ENCODE measurements at places on chromosomes 2 and 18. TPM values are rescaled to one million over a fixed set of nuclear protein-coding genes. Genes with fewer than 3 reads are reported as not detected.

The RESP18 gene
- total RNA-seq, result not detected

GRCh38 chr2:25198209-25198525, 29.8 kb upstream of the POMC start:
- no peak overlapping the region for H3K4me3 ChIP-seq
- H3K27me3 ChIP-seq, result no peaks in the 10 kb centered on the region
- DNase-seq, result no peak
- no peaks in the 10 kb centered on the region for H3K4me1 ChIP-seq

DNA sequence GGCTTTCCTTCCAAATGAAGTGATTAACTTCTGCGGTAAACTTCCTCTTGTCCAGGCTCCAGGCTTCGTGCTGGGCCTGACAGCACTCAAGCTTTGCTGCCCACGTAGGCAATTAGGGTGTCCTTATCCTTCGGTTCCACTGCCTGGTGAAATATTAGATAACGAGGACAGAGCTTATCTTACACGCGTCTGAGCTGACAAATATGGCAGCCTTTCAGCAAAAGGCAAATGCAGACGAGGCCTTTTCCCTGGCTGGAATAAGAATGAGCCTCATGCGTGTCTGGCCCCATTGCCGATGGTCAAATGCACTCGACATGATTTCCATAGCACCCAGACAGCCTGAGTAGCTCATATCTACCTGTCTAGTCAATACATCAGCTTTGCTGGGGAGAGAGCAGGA, 141.5 kb downstream of the FAM210A start:
- H3K27ac ChIP-seq, result no peak overlapping the region
- H3K4me1 ChIP-seq, result no peaks in the 10 kb centered on the region
- DNase-seq, result no peak
- no peaks in the 10 kb centered on the region for H3K36me3 ChIP-seq

The CDH2 gene
- 10.1 TPM for total RNA-seq

DNA sequence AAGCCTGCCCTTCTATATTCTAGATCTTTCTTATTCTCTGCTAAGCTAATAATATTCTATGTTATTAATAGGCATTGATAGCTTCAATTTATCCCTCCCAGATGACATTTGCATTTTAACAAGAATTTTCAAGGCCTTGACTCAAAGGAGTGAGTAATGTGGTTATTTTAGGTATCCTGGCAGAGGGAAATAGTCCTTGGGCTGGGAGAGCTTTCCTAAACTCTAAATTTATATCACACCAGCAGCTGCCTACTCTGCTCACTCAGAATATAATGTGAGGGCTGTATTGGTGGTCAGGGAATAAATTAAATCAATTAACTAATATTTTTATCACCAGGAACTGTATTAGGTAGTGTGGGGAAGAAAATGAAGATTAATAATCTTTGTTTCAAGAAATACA, 74.8 kb upstream of the ADAM23 start:
- H3K4me1 ChIP-seq, result no peaks in the 10 kb centered on the region
- DNase-seq, result no peak
- no peak overlapping the region for H3K4me3 ChIP-seq

The SERPINB10 gene
- not detected for total RNA-seq

The NABP1 gene
- total RNA-seq, result 71.8 TPM

DNA sequence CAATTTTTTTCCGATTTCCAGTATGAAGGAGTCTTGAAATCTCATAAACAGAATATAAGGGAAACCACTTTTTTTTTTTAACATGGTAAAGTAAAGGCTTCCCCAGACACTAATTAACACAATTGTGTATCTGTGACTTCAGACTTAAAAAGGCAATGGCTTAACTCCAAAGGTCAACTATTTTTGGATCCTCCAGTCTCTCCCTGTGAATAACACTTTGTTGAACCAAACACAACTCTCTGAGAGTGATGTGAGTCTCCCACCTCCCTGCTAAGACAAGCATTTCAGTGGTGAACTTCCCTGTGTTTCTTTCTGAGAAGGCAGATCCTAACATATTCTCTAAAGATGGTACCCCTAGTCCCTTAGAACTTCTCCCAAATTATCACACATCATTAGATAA, 219.6 kb upstream of the RBBP8 start:
- peaks cover 7% of the 10 kb centered on the region for H3K4me1 ChIP-seq
- no peaks in the 10 kb centered on the region for H3K36me3 ChIP-seq

DNA sequence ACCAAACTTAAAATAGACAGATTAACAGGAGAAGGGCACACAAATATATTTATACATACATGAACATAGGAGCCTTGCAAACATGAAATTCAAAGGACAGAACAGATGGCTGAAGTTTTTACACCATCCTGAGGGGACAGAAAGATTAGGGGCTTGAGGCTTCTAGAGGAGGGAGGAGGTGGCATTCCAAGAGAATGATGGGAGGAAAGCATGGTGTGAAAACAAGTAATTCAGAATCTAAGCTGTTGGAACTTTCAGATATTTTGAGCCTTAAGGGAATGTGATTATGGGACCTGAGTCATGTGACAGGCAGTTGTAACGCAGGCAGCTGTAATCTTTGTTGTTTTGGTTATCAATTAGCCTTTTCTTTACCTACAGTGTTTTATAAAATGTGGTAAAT, 225.2 kb upstream of the SPOPL start:
- H3K36me3 ChIP-seq, result no peaks in the 10 kb centered on the region
- no peak overlapping the region for H3K4me3 ChIP-seq
- H3K4me1 ChIP-seq, result no peaks in the 10 kb centered on the region
- H3K27me3 ChIP-seq, result no peaks in the 10 kb centered on the region
- DNase-seq, result no peak

DNA sequence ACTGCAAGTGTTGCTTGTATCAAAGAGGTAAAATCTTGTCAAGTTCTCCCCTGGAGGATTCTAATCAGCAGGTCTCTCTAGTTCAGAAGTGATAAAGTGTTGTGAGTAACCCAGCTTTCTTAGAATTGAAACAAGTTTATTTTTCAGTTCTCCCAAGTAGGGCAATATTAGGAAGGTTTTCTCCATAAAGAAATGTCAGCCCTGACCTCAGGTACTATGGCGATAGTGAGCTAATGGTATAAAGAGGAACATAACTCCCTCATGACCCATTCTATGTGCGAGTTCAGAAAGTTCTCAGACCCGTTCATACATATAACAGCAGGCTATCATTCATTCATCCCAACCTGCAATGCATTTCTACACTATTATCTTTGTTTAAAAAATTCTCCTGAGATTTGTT, 421.1 kb upstream of the SETBP1 start:
- no peaks in the 10 kb centered on the region for H3K4me1 ChIP-seq
- no peak for DNase-seq
- no peaks in the 10 kb centered on the region for H3K27me3 ChIP-seq
- no peak overlapping the region for H3K27ac ChIP-seq

The RBBP8 gene
- 13.1 TPM for total RNA-seq

- H3K27ac ChIP-seq, result no peak overlapping the region
- no peak for DNase-seq
- no peak overlapping the region for H3K4me3 ChIP-seq
- H3K27me3 ChIP-seq, result no peaks in the 10 kb centered on the region
These were observed 8.8 kb upstream of the POMC start for GRCh38 chr2:25177211-25177611.

The EFR3B gene
- total RNA-seq, result 1.3 TPM

DNA sequence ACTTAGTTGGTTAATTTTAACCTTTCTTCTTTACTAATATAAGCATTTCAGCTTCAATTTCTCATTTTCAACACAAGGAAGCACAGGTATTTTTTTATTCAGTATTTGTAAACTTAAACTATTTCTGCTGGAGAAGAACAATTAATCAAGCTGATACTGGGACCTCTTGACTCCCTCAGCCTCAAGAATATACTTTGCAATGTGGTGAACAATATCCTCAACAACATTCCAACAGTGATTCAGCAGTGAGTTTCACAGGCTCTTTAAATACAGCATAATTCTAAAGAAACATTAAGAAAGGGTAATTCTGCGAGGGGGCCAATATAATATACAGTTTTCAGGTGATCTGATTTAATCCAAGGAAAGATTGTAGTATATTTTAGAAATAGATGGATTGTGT, 10.0 kb downstream of the RAPGEF4 start:
- H3K4me1 ChIP-seq, result no peaks in the 10 kb centered on the region
- no peaks in the 10 kb centered on the region for H3K27me3 ChIP-seq
- H3K4me3 ChIP-seq, result no peak overlapping the region
- no peak overlapping the region for H3K27ac ChIP-seq
- H3K36me3 ChIP-seq, result no peaks in the 10 kb centered on the region

The DLGAP1 gene
- total RNA-seq, result 6.6 TPM

DNA sequence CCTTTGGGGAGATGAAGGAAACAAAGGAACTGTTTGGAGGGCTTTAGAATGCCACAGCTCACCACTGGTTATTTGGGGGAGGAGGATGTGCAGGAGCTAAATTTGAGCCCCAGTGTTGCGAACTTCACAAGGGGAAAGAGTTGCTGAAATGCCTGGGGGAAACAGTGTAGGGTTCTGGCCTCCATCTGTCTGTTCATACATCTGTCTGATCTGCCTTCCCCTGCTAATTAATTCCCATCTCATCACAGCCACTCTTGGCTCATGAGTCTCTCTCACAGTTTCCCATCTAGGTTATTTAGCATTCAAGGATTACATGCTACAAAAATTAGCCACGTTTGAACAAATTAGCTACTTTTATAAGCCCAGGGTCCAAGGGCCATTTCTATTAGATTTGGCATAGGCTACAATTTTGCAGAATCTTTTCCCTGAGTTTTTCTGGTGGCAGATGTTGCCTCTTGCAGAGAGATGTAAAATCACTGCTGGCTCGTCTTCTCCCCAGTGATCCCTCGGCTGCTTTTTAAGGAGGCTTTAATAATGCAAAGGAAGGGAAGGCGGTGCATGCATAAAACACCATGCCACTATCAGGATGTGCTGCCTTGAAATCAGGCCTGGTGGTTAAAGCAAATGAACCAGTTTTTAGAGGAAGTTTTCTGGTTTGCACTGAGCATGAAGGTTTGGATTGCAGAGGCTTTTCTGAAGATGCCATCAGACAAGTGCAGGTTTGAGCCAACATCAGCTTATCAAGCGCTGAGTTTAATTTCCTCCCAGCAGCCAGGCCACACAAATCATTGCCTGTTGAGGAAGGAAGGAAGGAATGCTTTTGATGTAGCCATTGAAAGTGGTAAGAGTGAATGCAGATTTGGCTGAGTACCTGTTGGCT, 35.0 kb downstream of the ADD2 start:
- no peaks in the 10 kb centered on the region for H3K36me3 ChIP-seq
- DNase-seq, result no peak
- H3K27me3 ChIP-seq, result no peaks in the 10 kb centered on the region
- no peaks in the 10 kb centered on the region for H3K4me1 ChIP-seq

DNA sequence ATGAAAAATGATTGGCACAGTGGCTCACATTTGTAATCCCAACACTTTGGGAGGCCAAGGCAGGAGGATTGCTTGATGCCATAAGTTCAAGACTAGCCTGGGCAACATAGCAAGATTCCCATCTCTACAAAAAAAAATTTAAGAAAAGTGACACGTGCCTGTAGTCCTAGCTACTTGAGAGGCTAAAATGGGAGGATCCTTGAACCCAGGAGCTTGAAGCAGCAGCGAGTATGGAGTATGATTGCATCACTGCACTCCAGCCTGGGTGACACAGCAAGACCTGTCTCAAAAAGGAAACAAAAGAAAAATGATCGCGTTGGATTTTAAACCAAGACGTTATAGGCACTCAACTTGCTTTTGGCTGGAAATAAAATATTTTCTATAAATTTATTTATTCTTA, 37.8 kb upstream of the CREB1 start:
- H3K27ac ChIP-seq, result no peak overlapping the region
- H3K27me3 ChIP-seq, result no peaks in the 10 kb centered on the region
- H3K4me3 ChIP-seq, result no peak overlapping the region
- no peaks in the 10 kb centered on the region for H3K4me1 ChIP-seq
- H3K36me3 ChIP-seq, result no peaks in the 10 kb centered on the region

The TIA1 gene
- 150 TPM for total RNA-seq

DNA sequence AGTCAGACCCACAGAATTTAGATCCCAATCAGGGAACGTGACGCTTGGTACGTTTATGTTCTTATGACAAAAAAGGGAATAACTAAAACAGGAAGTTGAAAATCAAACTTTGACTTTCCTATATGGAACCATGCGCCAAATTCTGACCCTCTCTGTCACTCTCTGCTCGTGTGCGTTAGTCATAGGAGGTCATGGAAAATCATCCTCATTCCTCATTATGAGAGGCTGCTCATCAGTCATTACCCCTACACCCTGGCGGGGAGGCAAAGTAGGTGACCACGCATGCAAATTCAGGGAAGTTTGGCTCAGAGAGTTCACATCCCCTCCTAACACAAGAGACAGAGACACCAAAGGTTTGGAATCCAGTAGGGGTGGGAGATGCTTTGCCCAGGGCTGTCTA, 15.5 kb downstream of the IL1F10 start:
- no peak overlapping the region for H3K4me3 ChIP-seq
- no peaks in the 10 kb centered on the region for H3K36me3 ChIP-seq
- no peaks in the 10 kb centered on the region for H3K4me1 ChIP-seq
- H3K27ac ChIP-seq, result no peak overlapping the region
- no peak for DNase-seq

The TXNDC2 gene
- total RNA-seq, result 0.65 TPM

The TUBA3E gene
- not detected for total RNA-seq

- peaks cover 2% of the 10 kb centered on the region for H3K4me1 ChIP-seq
- H3K27me3 ChIP-seq, result no peaks in the 10 kb centered on the region
- no peak overlapping the region for H3K27ac ChIP-seq
- no peak overlapping the region for H3K4me3 ChIP-seq
These were observed 43.1 kb downstream of the TNS1 start for GRCh38 chr2:217959723-217960122.

The CHN1 gene
- total RNA-seq, result 25.1 TPM

All from aorta (tissue), 5 donors.